ENCODE measurements at places on chromosomes 12 and 14.
A peak's percentile ranks its signal among the peaks of the same experiment; 100 is the strongest.

DNA sequence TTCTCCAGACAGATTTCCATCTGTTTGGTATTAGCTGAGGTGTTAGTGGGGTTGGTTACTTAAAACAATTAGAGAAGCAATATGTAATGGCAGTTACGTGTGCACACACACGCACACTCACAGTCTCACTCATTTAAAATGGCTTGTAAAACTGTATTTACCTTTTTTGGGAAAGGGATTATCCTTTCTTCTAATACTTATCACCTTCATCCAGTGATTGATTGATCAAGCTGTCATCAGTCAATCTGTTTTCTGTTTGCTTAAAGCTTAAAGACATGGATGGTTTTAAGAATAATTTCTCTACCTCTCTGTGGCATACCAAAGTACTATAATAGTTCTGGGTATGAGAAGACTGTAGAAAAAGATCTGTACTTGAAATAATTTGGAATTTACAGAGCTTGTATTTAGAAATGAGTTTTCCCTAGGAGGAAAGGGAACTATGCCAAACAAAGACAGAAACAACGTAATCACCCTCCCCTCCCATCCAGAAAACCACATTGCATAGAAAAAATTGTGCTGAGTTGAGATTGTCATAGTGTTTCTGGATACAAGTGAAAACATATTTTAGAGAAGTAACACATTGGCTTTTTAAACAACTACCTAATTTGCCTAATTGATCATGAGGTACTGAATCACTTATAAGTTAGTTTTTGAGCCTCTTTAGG, 455.8 kb downstream of the PCNX1 start:
- no peak for DNase-seq

GRCh38 chr14:103066399-103066798, 9.1 kb upstream of the CDC42BPB start:
- DNase-seq = no peak

GRCh38 chr12:106415134-106415533, 57.6 kb downstream of the POLR3B start:
- peak; percentile 19 for DNase-seq

DNA sequence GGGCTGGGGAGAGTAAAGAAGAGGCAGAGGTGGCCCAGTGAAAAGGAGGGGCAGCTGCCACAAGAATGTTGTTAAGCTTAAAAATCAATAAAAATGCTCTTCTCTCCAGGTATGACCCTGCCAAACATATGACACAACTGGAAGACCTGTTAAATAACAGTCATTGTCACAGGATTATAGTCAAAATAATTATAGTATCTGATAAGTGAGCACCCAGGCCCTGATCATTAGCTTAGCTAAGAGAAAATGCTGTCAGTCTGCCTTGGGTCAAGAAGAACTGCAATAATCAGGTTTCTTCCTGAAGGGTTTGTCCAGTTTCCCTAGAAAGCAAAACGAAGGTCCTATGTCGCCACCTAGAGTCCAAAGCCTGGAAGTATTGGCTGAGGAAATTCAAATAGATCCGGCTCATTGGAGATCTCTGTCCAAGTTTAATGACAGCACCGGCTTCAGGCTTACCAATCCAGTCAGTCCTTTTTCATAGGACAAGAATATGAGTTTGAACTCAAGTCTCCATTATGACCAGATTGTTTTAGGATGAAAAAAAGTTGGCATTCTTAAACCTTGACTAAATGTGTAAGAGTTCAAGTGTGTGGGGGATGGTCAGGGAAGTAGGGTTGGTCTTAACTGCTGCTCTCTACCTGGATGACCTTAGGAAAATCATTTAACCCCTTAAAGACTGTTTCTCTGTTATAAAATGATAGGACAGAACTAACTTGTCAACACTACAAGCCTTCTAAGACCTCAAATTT, 22.5 kb upstream of the NKX2-8 start:
- peak; percentile 68 for DNase-seq

GRCh38 chr14:59067127-59067894, 121.2 kb upstream of the DAAM1 start:
- no peak for DNase-seq

DNA sequence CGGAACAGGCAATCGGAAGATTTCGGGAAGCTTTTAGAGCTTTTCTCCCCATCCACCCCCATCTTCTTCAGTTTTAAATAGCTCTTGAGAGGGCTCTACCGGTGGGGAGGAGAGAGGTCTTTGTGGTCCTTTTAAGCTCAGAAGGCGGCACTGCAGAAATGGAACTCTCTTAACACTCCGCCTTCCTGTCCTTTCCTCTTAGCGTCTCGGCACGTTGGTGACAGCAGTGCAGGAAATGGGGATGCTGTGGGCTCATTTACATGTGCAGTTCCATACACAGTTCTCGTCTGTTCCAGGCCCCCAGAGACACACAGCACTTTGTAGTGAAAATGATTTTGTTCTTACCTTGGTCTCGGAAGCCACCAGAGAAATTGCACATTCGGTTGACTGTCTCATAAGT, 50.4 kb upstream of the RIN3 start:
- DNase-seq = no peak

- no peak for DNase-seq
Measured at GRCh38 chr12:102673606-102674005, 193.2 kb upstream of the IGF1 start.

GRCh38 chr12:49899921-49900320, 3.8 kb downstream of the FAIM2 start:
- DNase-seq = no peak

GRCh38 chr12:121001841-121002483, 14.3 kb downstream of the C12orf43 start:
- DNase-seq = no peak

DNA sequence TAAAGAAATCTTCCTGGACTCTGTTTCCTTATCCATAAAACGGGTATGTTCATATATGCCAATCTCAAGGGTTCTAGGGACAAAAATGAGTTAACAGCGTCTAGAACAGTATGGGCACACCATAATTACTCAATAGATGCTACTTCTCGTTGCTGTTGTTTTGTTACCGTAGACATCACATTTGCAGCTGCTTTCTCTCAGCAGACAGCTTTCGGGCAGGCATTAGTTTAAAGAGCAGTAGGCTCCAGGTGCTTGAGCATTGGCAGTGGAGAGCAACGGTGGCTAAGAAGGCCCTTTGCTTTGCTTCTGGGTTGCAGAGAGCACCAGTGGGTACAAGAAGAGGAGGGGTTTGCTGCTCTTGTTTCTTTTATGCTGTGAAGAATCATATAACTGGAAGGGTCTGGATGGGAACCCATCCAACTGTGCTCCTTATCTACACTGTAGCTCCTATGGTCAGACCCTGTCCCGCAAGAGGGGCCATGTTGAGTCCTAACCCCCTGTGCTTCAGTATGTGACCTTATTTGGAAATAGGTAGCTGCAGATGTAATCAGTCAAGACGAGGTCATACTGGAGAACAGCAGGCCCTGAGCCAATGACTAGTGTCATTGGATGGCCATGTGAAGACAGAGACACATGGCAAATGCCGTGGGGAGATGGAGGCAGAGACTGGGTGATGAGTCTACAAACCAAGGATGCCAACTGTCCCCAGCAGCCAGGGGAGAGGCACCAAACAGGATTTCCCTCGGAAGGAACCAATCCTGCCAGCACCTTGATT, 120.0 kb downstream of the RBM19 start:
- no peak for DNase-seq

DNA sequence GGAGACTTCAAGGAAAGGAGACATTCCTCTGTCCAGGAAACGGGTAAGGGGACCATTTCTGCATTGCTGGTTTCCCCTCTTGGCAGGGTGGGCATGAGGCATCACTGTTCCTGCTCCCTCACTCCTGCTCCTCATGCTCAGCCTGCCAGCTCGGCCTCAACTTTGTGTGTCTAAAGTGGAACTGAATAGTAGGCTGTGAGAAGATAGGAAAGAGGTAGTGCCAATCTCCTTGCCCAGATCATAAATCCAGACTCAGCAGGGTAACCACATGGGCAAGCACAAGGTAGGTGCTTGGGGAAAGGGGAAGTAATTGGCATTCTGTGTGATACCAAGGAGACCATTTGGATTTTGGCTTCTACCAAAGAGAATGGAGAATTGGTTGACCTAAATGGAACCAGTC, 2.6 kb downstream of the LTB4R start:
- DNase-seq = no peak

GRCh38 chr12:5267603-5268423, 164.1 kb upstream of the NTF3 start:
- DNase-seq = no peak

DNA sequence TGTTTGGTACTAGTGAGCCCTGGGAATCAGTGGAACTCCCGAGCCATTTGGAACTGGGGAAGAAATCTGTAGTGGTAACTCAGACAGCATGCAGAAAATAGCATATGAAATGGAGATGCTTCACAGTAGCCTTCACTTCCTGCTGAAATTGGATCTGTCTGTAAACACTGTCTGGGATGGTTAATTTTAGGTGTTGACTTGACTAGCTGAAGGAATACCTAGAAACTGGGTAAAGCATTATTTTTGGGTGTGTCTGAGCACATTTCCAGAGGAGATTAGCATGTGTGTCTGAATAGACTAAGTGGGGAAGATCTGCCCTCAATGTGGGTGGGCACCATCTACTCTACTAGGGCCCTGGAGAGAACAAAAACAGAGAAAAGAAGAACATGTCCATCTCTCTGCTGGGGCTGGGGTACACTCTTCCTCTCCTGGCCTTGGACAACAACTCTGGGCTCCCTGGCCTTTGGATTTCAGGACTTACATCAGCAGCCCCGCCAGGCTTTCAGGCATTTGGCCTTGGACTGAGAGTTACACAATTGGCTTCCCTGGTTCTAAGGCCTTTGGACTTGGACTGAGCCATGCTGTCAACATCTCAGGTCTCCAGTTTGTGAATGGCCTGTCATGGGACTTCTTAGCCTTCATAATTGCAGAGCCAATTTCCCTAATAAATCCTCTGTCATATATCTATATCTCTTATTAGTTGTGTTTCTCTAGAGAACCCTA, 14.0 kb upstream of the CRADD start:
- no peak for DNase-seq

GRCh38 chr12:4164559-4165558, 108.7 kb upstream of the CCND2 start:
- DNase-seq = peak; percentile 89

Data from urothelium cell line (cell line).